ENCODE measurements at places on chromosomes 16 and 17.

DNA sequence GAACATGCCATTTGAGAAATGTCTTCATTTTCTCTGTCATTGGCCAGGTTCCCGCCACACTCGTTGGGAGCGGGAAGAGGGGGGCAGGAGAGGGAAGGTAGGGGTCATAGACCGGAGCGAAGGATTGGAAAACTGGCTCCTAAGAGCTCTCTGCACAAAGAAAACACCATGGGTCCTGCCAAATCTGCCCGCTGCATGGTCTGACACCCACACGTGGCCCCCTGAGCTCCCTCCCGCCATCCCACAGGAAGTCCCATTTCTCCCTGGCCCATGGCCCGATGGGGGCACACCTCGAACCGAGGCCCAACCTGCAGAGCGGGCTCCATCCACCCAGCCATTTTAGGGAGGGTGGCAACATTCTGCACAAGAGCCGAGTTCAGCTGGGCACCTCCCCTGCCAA, 159.6 kb downstream of the SALL1 start:
- no peak for DNase-seq

DNA sequence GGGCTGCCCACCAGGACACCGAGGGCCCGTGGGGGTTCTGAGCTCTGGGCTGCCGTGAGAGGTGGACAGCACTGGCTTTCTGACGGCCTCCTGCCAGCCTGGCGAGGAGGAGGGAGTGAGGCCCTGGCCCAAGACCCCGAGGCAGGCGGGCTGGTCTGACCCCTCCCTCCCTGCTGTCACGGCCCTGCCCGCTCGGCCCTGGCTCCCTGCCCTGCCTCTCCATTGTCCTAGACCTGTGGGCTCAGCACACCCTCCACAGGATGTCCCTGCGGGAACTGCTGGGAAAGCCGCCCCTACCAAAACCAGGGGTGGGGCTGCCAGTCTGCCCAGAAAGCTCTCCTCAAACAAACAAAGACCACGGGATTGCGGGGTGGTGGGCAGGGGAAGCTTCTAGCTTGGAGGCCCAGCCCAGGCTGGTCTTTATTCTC, 20.7 kb downstream of the SPNS2 start:
- DNase-seq: no peak

DNA sequence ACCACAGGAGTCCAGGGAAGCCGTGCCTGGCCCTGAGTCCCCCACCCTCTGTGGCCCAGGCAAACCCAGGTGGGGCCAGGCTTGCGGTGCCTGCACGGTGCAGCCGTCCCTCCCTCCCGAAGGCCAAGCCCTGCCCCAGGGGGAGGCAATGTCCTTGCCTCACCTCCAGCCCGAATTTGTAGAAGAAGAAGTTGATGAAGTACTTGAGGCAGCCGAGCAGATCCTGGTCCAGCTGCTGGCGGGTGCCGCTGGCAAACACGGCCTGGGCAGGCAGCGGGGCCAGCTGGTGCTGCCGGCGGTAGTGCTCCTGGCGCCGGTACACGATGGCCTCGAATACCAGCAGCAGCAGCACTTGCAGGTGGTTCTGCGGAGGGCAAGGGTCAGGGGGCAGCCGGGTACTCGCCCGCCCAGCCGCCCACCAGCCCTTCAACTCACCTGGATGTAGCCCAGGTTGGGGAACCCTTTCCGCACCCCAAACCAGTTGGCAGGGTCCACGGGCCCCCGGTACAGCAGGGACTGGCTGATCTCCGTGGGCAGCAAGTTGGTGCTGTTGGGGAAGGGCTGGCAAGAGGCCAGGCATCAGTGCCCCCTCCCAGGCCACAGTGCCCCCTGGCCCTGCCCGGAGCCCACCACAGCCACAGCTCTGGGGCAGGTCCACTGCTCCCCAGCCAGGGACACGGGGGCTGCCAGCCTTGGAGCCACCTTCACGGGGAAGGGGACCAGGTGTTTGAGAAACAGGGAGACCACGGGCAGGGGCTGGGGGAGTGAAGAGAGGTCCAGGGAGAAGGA, 26.1 kb downstream of the CTU2 start:
- no peak for DNase-seq

- DNase-seq: no peak
Measured at GRCh38 chr16:66614161-66614802, 9.8 kb downstream of the CMTM3 start.

- no peak for DNase-seq
Measured at GRCh38 chr16:83271970-83272575, 535.7 kb upstream of the HSBP1 start.

- no peak for DNase-seq
Measured at GRCh38 chr16:76309639-76310335, 32.6 kb downstream of the CNTNAP4 start.

- no peak for DNase-seq
Measured at GRCh38 chr16:47523342-47524006, 62.3 kb downstream of the PHKB start.

- DNase-seq: peak; percentile 41
Measured at GRCh38 chr16:4200781-4201137, 41.1 kb downstream of the SRL start.

GRCh38 chr17:18920911-18921441, 31.0 kb upstream of the SLC5A10 start:
- no peak for DNase-seq

DNA sequence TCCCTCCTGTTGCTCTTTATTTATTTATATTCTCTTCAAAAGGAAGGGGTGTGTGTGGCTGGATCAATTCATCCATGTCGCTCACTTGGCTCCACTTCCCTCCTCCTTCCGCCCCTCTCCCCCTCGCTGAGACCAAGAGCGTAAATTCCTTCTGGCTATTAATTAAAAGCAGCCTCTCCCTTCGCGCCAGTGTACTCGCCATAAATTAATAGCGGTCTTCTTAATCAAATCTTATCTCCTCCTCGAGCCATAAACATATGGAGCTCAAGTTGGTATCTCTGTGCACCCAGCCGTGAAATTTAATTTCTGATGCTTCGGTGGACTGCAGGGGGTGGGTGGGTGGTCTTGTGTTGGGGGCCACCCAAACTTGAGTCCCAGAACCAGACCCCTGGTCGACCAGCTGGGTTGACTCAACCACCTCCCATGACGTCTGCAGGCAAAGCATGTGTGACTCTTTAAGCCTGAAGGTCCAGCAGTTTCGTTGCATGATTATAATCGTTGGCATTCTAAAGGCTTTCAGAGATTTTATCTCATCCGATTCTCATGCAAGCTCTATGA, 57.9 kb downstream of the SDK2 start:
- no peak for DNase-seq

DNA sequence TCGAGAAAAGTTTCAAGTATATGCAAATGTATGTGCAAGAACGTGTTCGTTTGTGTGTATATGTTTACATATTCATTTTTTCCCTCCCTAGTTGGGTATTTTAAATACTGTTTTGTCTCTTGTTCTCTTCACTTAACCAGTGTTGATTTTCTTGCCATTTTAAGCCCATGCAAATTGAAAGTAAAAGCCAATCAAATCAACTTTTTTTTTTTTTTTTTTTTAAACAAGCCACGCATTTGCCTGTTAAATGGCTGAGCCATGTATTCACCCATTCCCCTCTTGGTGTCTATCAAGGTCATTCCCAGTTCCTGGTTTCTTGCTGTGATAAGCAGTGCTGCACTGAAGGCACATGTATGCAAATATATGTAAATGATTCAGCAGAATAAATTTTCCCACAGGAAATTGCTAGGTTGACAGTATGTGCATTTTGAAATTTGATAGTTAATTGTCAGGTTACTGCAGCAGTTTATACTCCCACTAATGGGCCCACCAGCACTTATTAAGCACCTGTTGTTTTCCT, 12.2 kb downstream of the ABCC1 start:
- no peak for DNase-seq

GRCh38 chr16:56889206-56889605, 24.2 kb downstream of the SLC12A3 start:
- DNase-seq: no peak

GRCh38 chr17:164303-165235, 16.9 kb downstream of the DOC2B start:
- no peak for DNase-seq

DNA sequence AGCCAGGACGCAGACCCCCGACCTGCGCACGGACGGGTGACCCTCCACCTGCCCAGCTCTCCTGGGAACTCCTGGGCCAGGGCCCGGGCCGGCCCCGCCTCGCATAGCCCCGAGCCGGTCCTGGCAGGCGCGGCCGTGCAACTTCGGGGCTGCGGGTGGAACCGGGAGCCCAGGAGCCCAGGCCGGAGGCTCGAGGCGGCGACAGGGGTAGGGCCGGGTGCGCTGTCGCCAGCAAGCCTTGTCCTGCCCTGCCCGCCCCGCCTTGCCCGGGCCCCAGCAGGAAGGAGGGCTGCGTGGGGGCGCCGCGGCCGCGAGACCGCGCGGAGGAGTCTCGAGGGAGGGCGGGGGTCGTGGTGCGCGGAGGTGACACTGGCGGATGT, 408 bp downstream of the LMF1 start:
- no peak for DNase-seq

DNA sequence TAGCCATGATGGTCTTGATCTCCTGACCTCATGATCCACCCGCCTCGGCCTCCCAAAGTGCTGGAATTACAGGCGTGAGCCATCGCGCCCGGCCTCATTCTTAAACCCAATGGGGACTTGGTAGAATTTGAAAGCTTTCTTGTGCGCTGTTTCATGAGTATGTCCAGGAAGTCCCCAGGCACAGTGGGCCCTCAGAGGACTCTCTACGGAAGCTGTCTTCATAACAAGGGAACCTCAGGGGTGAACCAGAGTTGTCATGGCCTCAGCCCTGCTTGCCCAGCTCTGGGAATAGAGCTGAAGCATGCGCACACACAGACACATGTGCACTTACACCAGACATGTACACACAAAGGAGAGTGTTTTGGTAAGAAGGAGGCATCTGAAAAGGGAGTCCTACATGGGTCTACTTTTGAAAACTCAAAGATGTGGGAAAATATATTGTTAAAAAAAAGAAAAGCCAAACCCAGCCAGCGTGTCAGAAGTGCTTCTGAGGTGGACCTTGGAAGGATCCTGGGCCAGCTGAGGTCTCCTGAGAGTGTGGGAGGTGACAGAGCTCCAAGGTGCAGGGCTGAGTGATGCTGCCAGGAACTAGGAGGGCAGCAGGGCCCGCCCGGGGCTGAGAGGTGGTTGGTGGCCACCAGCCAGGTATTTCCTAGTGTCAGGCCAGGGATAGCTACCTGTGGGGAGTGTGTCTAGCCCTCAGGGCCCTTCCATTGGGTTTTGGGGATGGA, 54.6 kb downstream of the EPN2 start:
- no peak for DNase-seq

DNA sequence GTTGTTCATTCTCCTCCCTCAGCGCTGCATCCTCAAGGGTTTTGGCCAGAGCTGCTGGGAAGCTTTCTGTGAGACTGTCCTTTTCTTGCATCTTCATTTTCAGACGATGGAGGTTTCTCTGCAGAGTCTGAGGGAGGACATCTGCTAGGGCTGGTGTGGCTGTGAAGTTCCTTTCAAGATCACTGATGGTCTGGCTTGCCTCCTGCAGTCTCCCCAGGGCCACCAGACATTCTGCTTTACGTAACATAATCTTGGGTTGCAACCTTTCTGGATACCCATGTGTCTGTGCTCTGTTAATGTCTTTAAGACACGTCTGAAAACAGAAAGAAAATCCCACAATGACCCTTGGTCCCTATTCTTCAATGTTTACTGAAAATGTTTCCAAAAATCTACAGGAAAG, 29.0 kb downstream of the SMYD4 start:
- DNase-seq: no peak

DNA sequence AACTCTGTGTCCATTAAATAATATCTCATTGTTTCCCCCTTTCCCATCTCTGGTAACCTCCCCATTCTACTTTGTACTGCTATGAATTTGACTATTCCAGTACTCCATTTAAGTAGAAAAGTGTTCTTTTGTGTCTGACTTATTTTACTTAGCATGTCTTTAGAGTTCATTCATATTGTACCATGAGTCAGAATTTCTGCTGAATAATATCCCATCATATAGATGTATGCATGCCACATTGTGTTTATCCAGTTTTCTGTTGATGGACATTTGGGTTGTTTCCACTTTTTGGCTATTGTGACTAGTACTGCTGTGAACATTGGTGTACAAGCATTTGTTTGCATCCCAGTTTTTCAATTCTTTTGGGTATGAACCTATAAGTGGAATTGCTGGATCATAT, 6.0 kb downstream of the PPM1D start:
- no peak for DNase-seq

DNA sequence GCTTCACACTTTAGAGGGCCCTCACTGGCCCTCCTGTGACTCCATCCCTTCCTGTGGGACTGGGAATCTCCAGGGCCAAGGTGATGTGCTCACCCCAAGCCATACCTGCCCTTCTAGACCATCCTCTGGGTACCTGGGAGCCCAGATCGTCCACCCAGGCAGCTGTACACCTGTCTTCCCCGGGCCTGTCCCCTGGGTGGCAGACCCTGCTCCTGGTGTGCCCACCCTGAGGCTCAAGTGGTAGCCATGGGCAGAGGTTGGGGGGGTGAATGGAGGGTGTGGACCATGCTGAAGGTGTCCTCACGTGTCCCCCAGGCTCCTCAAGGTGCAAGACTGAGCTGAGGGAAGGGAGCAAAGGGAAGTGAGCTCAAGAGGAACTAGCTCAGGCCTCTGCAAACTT, 9.3 kb downstream of the CLEC10A start:
- DNase-seq: no peak

- DNase-seq: no peak
Measured at GRCh38 chr17:74922172-74922571, 883 bp downstream of the USH1G start.

DNA sequence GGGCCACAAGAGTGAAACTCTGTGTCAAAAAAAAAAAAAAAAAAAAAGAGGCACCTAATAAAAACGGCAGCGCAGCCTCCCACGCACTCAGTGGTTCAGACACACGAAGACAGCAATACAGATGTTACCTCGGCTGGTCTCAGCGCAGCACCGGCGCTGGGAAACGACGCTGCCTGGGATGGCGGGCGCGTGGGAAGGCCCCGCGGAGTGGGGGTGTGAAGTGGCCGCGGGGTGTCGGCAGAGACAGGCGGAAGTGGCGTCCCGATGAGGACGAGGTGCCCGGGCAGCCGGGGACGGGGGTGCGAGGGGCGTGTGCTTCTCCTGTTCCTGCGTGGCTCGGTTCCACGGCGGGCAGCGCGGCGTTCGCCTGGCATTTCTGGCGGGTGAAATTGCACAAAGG, 179.4 kb downstream of the BANP start:
- no peak for DNase-seq

GRCh38 chr17:77299256-77300015, 158.7 kb downstream of the SEC14L1 start:
- DNase-seq: no peak

DNA sequence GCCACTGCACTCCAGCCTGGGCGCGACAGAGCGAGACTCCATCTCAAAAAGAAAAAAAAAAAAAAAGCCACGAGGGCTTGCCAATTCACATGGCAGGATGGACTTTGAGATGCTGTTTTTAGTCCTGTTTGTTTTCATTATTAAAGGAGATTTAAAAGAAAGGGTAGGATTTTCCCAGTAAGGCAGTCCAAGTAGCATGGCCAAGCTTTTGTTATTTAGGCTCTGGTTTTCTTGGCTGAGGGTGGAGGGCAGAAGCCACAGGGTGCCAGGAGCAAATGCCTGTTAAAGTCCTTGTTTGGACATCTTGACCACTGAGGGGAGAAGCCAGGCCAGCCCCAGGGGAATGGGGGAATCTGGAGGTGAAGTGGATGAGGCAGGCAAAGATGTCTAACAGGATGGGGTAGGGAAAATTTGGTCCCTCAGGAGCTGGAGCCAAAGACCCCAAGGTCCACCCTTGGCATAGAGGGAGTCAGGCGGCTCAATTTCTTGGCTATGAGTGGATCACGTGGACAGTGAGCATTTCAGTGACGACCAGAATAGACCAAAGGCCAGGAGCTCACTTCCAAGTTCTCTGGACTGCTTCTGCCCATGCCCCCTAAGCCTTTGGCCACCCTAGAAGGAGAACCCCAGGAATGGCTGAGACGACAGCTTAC, 20.8 kb upstream of the PLLP start:
- no peak for DNase-seq
